ENCODE measurements at places on chromosomes 3 and 15.

- no peak for DNase-seq
These were observed 262.7 kb upstream of the KCNH8 start for GRCh38 chr3:18885612-18886011.

DNA sequence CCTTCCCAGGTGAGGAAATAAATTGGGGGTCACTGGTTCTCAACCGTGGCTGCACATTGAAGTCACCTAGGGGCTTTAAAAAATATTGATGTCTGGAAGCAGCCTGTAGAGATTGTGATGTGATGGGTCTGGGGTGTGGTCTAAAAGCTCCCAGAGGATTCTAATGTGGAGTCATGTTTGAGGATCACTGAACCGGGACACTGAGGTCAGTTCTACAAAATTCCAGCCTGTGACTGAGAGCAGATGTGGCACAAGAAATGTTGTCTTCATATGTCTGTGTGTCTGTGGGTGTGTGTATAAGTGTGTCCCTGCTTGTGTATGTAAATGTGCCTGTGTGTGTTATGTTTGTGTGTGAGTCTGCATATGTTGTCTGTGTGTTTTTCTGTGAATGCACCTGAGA, 79.9 kb downstream of the TLE3 start:
- DNase-seq, result no peak

DNA sequence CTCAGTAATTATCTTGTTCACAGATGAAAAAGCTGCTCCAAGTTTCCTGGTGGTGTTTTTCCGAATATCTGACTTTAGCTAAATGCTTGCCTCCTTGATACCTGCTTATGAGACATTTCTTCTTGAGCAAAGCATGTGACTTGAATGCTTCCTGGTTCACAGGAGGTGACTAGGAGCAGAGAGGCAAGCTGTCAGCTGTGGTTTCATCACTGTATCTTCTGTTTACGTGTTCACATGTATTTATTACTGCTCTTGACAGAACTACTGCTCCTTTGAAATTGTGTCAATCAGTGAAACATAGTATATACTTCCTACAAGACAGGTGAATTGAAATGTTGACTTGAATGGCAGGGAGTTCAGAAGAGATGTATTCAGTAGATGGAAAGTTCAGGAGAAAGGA, 8.9 kb upstream of the SPPL2A start:
- DNase-seq, result no peak

DNA sequence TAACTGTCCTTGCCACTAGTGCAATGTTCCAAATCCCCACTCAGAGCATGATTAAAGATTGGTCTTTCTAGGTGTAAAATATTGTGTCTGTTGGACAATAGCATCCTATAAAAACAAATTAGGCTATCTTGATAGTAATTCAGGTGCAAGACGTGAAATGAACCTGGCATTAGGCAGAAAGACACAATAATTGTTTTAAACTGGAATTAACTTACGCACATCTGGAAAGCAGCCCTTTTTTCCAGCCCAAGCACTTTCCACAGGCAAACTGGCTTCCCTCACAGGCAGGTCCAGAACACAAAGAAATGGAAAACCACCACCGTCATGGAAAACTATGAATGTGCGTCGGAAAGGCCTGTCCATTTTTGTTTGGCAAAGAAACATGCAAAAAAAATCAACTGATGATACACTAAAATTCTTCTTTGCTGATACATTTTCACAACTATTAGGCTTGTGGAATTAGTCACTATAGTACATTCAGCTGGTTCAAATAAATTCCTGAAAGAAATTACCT, 474.7 kb upstream of the IL12A start:
- no peak for DNase-seq

DNA sequence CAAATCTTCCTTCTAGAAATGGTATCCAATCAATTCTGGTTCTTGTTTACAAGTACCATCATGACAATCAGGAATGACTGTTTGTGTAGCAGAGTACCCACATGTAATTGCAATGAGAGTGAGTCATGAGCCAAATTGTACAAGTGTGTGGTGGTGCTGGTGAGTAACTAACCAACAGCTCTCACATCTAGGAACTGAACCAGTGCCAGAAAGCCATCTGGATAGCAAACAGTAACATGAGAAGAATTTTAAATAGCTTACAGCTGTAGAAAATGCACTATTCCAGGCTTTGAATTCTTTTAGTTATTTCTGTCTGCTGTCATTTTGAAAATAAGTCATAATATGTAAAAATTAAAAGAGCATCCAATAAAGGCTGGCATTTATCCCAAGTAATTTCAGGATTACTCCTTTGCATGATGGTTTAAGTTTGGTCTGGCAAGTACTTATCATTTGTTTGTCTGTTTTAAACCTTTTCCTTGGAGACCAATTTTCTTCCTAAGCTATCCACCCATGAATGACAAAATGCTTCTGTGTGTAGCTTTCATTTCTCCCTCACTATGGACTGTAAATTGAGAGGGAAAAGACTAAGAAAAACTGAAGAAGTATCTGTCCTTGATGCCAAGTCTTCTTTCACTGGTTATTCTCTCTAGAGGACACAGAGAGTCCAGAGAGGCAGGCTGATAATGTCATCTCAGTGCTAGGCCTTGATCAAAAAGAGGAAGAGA, 60.0 kb downstream of the PIK3CB start:
- DNase-seq, result peak; percentile 97

- no peak for DNase-seq
These were observed 83.6 kb downstream of the COL6A5 start for GRCh38 chr3:130428871-130429712.

DNA sequence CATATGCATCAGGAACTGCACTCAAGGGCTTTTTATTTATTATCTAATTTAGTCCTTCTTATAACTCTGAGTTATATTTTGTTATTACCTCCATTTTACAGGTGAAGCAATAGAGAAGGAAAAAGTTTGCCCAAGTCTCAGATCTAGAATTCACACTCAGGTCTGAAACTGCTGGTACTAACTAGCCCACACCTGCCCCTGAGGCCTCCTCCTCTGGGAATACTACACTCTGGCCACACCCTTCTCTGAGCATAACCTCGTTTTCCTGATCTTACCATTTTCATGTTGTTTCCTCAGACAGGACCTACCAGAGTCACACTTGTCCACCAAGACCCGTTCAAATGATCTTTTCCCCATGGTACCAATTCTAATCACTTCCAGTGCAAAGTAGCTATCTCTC, 94.1 kb upstream of the CHRM5 start:
- DNase-seq, result no peak

GRCh38 chr15:73326157-73326556, 42.6 kb downstream of the HCN4 start:
- DNase-seq, result no peak
